ENCODE measurements at places on chromosomes 5 and 9.

- no peak for DNase-seq
Measured at GRCh38 chr5:143262393-143263174, 140.9 kb downstream of the NR3C1 start.

DNA sequence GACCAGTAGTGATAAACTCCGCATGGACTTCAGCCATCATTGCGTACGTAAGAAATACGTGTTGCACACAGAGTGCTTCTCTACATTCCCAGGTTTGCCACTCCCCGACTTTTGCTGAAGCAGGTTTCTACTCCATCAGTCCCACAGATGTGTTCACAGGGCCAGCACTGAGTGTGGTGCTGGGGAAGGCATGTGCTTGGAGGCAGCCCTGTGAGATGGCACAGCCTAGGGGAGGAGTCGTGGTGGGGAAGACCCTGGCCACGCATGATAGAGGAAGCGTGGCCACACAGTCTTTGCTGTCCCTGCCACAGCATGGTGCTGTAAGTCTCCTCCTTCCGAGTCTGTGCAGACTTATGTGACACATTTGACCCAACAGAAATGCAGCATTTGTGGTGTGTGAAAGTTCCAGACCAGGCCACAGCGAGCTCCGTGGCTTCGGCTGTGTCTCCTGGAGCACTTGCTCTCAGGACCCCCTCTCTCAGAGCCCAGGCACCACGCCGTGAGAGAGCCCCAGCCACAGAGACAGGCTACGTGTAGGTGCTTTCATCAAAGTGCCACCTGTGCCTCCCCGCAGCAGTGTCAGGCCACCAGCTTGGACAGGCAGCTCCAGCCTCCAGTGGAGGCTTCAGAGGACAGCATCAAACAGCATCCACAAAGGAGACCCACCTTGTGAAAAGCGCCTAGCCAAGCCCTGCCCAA lies 197.8 kb downstream of the AUH start:
- no peak for DNase-seq

- DNase-seq: no peak
Measured at GRCh38 chr5:68329554-68330255, 114.1 kb downstream of the PIK3R1 start.

- DNase-seq: no peak
Measured at GRCh38 chr9:121393318-121393717, 23.3 kb upstream of the STOM start.

DNA sequence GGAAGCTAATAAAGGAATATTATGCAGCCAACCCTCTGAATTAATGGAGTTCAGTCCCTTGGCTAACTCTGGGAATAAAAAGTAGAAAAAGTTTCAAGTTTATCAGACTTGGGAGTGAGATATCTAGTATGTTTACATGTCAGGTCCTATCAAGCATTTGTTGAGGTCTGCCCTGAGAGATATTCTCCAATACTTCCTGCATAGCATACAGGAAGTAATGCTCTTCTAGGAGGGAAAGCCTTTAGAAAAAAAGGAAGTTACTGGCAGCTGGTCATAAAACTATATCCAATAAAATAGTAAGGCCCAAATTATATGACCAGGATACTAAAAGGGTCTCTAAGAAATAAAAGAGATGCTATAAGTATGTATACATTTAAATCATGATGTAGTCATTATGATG lies 594.1 kb upstream of the FTMT start:
- DNase-seq: no peak

GRCh38 chr5:100654895-100655294 lies 119.7 kb downstream of the FAM174A start:
- DNase-seq: no peak

DNA sequence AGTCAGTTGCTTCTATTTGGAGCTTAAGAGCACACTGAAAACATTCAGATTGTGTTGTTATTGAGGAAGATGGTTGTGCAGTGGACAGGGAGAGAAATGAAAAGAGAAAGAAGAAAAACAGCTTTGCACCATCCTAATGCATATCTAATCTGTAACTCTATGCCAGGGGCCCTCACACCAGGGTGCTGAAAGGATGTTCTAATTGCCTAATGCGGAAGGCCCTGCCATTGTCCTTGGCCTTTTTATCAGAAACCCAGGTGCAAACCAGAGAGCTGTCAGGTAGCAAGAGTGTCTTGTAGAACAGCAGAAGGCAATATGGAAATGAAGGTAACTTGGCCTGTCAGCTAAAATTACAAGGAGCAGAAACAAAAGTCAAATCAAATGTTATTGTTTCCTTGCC lies 384.5 kb upstream of the PIK3R1 start:
- DNase-seq: no peak

DNA sequence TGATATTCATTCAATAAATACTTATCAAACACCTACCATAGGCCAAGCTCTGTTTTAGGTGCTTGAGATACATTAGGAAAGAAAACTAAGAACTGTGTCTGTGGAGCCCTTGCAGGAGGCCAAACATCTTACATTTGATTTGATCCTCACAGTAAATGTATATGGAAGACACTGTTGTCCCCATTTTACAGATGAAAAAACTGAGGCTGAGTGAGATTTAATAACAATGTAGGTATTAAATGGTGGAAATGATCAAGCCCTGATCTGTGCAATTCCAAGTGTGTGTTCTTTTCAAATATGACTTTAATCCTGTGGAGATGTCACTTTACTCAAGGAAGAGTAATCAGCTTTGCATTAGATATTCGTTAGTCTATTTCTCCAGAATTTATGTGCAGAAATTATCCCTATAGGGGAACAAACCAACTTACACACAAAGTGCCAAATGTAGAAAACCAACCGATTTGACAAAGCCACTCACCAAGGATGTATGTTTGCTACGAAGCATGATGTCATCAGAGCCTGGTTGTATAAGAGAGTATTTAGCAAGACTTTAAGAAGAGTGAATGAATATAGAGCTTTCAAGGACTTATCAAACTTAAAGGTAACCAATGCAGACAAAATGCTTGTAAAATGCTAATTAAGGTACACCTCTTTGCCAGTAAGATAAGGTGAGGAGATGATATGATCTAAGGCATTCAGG lies 153.9 kb upstream of the NFIB start:
- no peak for DNase-seq

GRCh38 chr9:700365-701282 lies 140.9 kb upstream of the DMRT1 start:
- no peak for DNase-seq

GRCh38 chr5:31783731-31784130 lies 144.8 kb downstream of the PDZD2 start:
- DNase-seq: no peak

All from CD4-positive, alpha-beta memory T cell (primary cell).